Cardiac septum (tissue), 1 donor: ENCODE measurements at places on chromosomes 11 and 22.

GRCh38 chr11:73750228-73750627 is 10.6 kb downstream of the RAB6A start:
- no peak for DNase-seq

DNA sequence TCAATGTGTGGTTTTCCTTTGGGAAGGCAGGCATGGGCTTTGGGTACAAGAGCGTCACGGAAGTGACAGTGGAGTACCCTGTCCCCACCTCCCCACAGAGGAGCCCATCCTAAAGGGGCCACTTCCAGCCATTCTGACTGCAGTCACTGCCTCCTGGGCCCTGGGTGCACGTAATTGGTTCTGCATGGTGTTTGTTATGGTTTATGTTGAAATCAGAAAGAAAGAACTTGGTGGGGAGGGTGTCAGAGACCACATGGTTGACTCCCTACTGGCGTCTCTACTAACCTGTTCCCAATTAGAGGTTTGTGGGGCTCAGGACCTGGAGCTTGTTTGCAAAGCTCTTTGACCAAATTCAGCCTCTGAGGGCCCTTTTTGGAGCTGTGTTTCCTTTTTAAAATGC is 40.8 kb downstream of the RIBC2 start:
- DNase-seq, result no peak

- DNase-seq, result peak; percentile 81
Observed at GRCh38 chr11:126280595-126280994, 2.3 kb upstream of the TIRAP start.

DNA sequence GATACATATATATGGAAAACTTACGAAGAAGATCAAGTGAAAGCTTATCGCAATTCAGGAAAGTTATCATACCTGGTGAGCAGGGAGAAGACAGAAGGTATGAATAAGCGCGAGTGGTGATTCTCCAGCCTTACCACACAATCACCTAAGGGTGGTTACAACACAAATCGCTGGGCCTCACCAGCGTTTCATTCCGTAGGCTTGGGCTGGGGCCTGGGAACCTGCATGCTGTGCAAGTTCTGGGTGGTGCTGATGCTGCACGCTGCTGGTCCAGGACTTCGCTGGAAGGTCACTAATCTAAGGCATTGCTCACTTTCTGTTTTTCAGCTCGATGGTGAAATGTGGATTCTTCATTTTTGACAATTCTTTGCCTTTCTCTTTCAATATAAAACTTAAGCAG is 76.6 kb upstream of the SLC25A18 start:
- no peak for DNase-seq

DNA sequence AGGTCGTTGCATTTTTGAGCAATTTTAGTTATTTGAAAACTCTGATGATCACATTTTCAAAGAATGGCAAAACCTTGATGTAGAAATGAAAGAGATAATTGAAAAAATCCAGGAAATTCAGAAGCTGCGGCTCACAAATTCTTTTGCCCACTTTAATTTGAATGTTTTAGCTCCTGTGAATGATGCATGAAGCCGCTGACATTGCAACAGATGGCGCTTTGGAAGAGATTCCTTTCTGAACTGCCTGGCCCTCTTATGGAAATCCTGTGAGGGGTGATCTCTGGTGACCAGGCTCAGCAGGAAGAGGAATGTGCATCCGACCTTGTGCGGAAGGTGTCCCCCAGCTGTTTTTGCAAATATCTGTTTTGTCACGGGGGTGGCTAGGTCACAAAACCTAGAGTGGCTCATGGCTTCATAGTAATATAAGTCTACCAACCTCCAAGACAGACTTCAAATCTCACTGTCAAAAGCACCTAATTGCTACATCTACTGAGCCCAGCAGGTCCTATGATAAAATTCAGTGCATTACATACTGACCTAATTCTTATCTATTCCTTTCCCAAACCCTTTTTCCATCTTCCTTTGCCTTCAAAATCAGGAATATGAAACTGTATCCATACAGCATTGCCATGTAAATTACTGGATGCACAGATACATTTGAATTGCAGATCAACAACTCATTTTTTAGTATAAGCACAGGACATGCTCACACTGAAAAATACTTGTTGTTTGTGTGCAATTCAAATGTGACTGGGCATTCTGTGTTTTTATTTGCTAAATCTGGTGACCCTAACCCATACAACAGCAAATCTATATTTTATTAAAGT is 412.7 kb downstream of the ETS1 start:
- no peak for DNase-seq

GRCh38 chr11:49995565-49995964 is 13.2 kb upstream of the OR4C12 start:
- no peak for DNase-seq

- DNase-seq, result no peak
Observed at GRCh38 chr11:96317571-96317970, 25.4 kb downstream of the MAML2 start.

GRCh38 chr11:113417428-113417827 is 29.8 kb downstream of the ANKK1 start:
- no peak for DNase-seq

DNA sequence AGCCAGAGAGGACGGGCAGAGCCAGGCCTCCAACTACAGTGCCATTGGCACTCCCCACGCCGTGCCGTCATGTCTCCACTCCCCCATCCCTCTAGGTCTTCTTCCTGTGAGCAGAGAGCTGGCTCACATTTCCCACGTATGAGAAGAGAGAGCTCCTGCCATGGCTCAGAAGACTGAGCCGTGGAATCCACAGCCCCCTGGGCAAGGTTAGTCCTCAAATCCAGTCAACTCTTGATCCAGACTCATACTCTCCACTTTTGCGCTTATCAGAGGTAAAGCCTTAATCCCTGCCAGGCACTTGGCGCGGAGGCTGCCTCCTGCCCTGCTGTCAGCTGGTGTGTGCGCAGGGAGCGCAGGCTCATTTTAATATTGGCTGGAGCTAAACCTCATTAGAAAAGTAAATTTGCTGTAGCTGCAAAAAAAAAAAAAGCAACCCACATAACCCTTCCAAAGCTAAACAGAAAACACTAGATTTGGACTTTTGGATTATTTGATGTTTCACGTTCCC is 4.7 kb downstream of the B3GAT1 start:
- no peak for DNase-seq

DNA sequence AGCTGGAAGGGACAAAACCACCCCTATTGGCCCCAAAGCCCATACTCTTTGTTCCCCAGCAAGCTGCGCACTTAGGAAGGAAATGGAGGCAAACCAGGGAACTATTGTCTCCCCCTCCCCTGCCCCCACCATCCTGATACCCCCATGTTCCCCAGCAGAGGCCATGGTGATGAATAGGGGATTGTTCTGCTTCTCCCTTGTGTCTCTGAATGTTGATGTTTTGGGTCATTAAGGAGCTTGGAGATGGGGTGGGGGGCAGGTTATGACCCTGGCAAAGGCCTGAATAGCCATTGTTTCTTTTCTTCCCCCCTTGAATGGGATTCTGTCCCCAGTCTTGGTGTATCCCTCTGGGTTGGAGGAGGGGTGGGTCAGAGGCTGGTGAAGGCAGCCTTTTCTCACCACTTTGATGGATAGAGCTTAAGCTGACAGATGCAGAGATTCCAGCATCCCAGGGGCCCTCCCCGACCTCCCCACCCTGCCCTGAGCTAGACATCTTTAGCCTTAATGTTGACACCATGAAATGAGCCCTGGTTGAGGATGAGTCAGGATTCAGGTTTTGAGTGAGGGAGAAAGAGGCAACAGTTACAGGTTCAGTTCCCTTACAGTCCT is 8.3 kb downstream of the DTX4 start:
- DNase-seq, result no peak

DNA sequence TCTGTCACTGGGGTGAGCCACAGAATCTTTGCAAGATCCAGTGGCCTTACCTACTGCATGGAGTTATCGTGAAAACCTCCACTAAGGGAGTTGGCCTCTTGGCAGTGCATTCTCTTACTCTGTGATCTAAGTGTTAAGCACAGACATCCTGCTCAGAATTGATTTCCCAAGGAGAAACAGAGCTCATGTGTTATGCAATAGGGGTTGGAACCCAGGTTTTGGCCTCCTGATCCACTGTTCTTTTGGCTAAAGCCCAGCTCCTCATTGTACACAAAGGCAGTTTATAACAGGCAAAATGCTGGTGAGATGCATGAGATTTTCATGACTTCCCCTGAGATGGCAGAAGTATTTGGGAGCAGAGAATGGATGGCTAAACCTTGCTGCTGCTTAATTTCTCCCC is 11.8 kb downstream of the DTX4 start:
- no peak for DNase-seq

DNA sequence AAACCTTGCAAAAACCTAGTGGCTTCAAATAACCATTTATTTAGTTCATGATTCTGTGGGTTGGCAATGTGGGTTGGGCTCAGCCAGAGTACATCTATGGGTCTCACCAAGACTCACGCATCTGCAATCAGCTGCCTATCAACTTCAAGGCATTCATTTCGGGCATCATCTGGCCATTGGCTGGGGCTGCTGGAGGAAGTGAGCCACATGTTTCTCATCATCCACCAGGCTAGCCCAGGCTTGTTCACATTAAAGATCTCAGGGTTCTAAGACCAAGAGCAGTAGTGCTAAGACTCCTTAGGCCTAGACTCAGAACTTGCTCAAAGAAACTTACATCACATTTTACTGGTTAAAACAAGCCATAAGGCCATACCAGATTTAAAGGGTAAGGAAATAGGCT is 478.9 kb upstream of the ARHGAP42 start:
- no peak for DNase-seq

GRCh38 chr22:41532908-41533825 is 11.1 kb downstream of the POLR3H start:
- peak; percentile 87 for DNase-seq

DNA sequence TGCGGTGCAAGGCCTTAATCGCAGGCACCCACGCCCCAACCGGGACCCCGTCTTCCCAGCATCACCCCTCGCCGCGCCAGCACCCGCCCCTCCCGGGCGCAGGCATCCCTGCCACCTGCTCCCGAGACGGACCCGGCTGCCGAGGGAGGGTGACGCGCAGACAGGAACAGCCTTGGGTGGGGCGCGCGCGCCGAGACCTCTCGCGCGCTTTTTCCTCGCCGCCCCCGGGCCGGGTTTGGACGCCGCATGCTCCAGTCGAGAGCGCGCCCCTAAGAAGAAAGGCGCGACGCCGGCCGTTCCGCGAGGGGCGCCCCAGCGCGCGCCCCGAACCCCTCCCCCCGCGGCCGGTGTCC is 504 bp downstream of the CFL1 start:
- DNase-seq, result no peak

DNA sequence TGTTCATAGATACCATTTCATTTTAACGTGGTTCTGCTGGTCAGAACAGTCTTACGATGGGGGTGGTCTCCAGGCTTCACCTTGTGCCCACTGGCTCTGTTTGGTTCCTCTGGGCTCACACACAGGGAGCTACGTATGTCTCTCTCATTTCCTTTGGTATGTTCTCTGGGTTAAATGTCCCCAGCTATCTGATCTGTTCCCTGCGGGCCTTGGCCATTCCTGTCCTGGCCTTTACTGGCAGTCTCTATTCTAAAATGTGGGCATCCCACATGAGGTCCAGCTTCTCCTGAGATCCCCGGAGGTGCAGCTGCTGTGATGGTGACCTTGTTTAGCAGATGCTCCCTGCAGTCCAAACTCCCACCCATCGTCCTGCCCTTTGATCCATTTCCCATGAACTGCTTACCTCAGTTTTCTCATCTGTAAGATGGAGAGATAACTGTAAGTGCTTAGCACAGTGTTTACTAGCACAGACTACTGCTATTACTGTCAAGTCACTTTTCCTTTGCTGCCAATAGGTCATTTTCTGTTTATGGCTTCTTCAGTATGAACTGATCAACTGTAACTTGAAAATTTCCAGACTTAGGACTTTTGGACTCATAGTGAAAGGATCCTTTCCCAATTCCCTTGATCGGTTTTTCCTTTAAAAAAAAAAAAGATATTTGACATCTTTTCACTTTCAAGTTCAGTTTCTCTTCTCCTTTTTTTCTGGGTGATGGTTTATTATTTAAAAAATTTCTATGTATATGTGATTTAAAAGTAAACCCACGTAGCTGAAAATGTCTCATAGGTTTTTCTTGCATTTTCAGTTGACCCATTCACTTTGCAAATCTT is 92.9 kb downstream of the PTPRJ start:
- no peak for DNase-seq

DNA sequence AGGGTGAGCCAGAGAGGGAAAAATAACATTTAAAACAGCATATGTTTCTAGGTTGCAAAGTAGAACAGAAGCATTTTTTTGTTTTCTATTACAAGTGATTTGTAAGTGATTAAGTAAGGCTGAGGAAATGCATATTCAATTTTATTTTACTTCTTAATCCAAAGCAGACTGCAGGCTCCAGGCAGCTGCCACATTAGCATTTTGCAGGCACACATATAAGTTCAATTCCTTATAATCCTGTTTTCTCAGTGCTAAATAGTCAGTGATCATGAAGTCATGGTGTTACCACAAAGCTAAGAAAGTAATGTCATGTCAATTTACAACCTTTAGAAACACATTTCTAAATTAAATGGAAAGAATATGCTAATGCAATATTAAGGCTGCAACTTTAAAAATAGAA is 149.8 kb downstream of the CNTN5 start:
- DNase-seq, result no peak

GRCh38 chr11:102603091-102603490 is 22.0 kb downstream of the MMP20 start:
- no peak for DNase-seq

DNA sequence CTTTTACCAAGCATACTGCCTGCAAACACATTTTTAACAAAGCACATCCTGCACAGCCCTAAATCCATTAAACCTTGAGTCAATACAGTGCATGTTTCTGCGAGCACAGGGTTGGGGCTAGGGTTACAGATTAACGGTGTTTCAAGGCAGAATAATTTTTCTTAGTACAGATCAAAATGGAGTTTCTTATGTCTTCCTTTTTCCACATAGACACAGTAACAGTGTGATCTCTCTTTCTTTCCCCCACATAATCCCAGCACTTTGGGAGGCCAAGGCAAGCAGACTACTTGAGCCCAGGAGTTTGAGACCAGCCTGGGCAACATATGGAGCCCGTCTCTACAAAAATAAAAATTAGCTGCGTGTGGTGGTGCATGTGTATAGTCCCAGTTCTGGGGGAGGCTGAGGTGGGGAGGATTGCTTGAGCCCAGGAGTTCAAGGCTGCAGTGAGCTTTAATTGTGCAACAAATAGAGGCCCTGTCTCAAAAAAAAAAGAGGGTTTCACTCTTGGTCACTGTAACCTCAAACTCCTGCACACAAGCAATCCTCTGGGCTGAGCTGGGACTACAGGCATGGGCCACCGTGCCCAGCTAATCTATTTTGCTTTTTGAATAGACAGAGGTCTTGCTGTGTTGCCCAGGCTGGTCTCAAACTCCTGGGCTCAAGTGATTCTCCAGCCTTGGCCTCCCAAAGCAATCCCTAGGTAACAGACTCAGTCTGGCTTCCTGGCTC is 19.7 kb upstream of the SLC3A2 start:
- no peak for DNase-seq

DNA sequence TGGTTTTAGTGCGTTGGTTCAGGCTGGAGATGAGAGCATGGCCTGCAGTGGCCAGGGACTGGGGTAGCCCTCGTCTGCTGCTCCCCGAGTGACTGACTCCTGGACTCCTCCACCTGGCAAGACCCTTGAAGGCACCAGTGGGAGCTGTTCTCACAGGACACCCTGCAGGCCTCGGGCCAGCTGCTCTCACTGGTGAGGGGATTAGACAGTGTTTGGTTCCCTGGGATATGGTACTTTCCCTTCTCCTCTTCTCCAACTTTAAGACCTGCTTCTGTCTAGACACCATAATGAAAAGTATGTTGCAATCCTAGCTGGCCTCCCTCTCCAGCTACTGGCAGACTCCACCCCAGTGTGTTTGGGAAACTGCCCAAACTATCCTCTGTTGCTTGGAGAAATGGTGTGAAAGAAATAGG is 168.8 kb upstream of the CADM1 start:
- no peak for DNase-seq
